Hippocampal formation (tissue), 2 donors: ENCODE measurements at places on chromosomes 12 and 14.

GRCh38 chr12:30569426-30569825 is 126.2 kb downstream of the IPO8 start:
- DNase-seq = no peak

- no peak for DNase-seq
Measured at GRCh38 chr12:69001251-69001650, 68.3 kb upstream of the CPM start.

DNA sequence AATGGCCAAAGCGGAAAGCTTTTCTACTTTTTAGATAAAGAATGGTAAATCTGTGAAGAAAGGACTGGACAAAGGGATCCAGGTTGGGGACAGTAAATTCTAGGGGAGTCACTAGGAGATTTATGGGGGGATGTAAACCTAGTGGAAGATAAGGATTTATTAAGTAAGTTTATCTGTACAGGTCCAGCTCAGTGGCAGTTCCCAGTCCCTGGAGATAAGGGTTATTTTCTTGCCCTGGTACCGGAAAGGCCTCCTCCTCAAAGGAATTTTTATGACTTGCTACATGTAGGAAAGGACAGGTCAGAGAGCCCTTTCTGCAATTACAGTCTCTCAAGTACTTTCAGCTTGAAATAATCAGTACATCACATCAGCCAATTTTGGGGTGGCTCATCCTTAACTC is 72.6 kb upstream of the BICD1 start:
- DNase-seq = no peak

GRCh38 chr14:60505448-60505847 is 3.5 kb upstream of the SIX6 start:
- DNase-seq = no peak

GRCh38 chr14:52996493-52996892 is 45.6 kb upstream of the FERMT2 start:
- no peak for DNase-seq

DNA sequence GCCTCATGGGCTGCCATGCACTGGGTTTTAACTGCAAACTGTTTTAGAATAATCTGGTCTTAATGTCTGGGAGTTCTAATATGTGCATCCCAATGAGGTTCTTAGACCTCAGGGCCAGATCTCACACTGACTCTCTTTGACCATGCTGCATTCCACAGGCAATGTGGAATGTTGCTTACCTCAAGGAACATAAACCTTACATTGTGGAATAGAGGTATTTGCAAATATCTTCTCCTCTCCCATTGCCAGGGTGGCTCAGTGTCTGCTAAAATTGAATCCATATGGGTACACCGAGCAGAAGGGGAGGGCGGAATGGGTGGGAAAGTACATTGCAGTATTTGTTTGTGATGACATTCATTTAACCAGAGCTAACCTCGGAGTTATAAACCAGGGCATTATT is 78.6 kb downstream of the CHST11 start:
- DNase-seq = no peak

- DNase-seq = no peak
Measured at GRCh38 chr14:71799841-71800240, 132.4 kb upstream of the RGS6 start.

- no peak for DNase-seq
Measured at GRCh38 chr12:98908866-98909265, 263.8 kb downstream of the APAF1 start.

- DNase-seq = no peak
Measured at GRCh38 chr12:109443794-109444193, 33.3 kb downstream of the KCTD10 start.
